ENCODE measurements at places on chromosomes 5 and 9. TPM values are rescaled to one million over a fixed set of nuclear protein-coding genes. Genes with fewer than 3 reads are reported as not detected.

PCDHA3 gene
- 0.46 TPM for polyA plus RNA-seq

NFX1 gene
- polyA plus RNA-seq = 35.6 TPM

PCDHA1 gene
- 0.09 TPM for polyA plus RNA-seq

CCDC192 gene
- polyA plus RNA-seq = 1.3 TPM

MEGF10 gene
- polyA plus RNA-seq = 0.61 TPM

GFI1B gene
- polyA plus RNA-seq = 1.3 TPM

STING1 gene
- 68.1 TPM for polyA plus RNA-seq

CDH9 gene
- 0.20 TPM for polyA plus RNA-seq

FST gene
- polyA plus RNA-seq = 0.60 TPM

KCNN2 gene
- polyA plus RNA-seq = 2.0 TPM
